Activated T-cell treated with anti-CD3 and anti-CD28 coated beads, Interleukin-2, amount 50 U/mL, for 72 hours (primary cell): ENCODE measurements at places on chromosomes 3 and 15. TPM values are rescaled to one million over a fixed set of nuclear protein-coding genes. Genes with fewer than 3 reads are reported as not detected.

C15orf62 gene
- total RNA-seq, result 1.7 TPM

SECISBP2L gene
- total RNA-seq, result 33.7 TPM

SERINC4 gene
- 0.23 TPM for total RNA-seq

DHX36 gene
- total RNA-seq, result 76.7 TPM

OGG1 gene
- total RNA-seq, result 31.0 TPM

TM4SF18 gene
- not detected for total RNA-seq

DNA sequence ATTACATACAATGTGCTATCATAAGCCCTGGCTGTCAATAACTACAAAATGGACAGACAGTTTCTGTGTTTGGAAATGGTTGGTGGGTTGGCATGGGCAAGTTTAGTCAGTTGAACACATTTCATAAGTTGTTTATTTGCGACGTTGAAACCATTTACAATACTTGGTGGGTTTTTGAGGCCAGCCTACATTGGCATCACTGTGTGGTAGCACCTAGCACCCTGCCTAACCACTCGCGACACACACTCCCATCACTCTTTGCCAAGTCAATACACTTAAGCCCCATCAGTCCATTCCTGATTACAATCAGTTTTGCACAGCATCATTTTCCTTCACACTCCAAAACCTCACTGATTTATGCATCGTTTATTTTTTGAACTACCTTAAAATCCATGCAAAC lies 13.8 kb downstream of the PROK2 start:
- H3K27me3 ChIP-seq, result no peaks in the 10 kb centered on the region
- no peak overlapping the region for H3K27ac ChIP-seq
- no peaks in the 10 kb centered on the region for H3K36me3 ChIP-seq
- DNase-seq, result no peak
- no peak overlapping the region for H3K4me3 ChIP-seq
- H3K4me1 ChIP-seq, result no peaks in the 10 kb centered on the region

DNA sequence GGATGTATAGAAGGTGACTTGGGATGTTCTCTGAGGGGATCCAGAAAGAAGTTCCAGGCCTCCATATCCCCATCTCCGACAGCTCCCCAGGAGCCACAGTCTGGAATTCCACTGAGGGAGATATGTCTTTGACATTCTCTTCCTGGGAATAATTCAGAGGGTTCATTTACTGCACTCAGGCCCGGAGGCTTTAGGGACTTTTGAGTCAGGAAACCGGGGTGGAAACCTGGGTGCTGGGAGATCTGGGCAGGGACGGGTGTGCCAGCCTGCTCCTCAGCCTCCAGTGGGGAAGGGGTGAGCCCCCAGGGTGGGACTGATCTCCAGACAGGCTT lies 147.7 kb downstream of the SMAD6 start:
- peaks cover 20% of the 10 kb centered on the region for H3K27me3 ChIP-seq
- H3K27ac ChIP-seq, result no peak overlapping the region
- no peaks in the 10 kb centered on the region for H3K4me1 ChIP-seq

DNA sequence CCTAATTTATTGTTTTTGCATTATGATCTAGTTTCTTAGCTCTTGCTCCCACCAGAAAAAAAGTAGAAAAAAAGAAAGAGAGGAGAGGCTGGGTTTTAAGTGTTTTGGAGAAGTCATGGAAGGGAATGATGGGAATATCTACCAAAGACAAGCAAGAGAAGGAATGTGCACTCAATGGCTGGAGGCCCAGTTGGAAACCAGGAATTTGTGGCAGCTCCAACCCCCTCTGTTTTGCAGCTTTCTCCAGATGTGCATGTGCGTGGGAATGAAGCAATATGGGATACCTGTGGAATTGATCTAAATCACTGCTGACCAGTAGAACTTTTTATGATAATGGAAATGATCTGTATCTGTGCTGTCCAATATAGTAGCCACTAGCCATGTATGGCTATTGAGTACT lies 27.1 kb downstream of the EIF2AK4 start:
- no peak overlapping the region for H3K27ac ChIP-seq
- peaks cover 8% of the 10 kb centered on the region for H3K4me1 ChIP-seq
- no peak for DNase-seq
- no peak overlapping the region for H3K4me3 ChIP-seq

DNA sequence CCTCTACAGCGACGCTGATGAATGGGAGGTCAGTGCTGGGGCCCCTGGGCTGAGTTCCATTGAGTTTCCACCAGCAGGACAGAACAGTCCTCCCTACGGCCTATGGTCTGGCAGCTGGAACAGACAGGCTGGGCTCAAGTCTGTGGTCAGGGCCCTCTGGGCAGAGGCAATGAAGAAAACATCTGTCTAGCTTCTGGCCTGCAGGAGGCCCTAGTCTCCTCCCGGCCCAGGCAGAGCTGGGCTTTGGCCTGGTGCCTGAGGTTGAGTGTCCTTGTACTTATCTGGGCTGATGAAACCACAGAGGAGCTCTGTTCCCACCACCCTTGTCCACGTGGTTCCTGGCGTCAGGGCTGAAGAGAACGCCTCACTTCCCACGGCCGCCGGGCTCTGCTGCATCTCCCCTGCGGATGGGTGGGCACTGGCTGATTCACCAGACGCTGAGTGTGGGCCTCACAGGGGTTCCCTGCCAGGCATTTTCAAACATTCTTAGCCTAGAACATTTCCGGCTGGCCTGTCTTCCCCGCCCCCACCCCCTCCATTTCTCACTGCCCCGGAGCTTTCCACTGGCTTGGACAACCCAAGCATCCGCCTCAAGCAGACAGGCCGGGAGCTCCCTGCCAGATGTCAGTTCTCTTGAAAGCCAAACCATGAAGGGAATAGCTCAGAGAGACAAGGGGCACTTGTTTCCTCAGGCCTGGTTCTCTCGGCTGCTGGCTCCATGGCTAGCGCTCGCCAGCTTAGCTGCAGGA lies 20.3 kb downstream of the PPCDC start:
- no peak overlapping the region for H3K27ac ChIP-seq
- H3K36me3 ChIP-seq, result peaks cover 3% of the 10 kb centered on the region
- peak overlapping the region; percentile 20 for H3K4me3 ChIP-seq

- no peak overlapping the region for H3K27ac ChIP-seq
- H3K27me3 ChIP-seq, result peaks cover 21% of the 10 kb centered on the region
- no peaks in the 10 kb centered on the region for H3K4me1 ChIP-seq
- DNase-seq, result no peak
- no peak overlapping the region for H3K4me3 ChIP-seq
These were observed 20.2 kb downstream of the ADGRG7 start for GRCh38 chr3:100629421-100630127.

GRCh38 chr3:12962292-12962691 lies 110.9 kb downstream of the IQSEC1 start:
- no peak for DNase-seq
- H3K4me1 ChIP-seq, result peaks cover 87% of the 10 kb centered on the region
- no peaks in the 10 kb centered on the region for H3K27me3 ChIP-seq

DNA sequence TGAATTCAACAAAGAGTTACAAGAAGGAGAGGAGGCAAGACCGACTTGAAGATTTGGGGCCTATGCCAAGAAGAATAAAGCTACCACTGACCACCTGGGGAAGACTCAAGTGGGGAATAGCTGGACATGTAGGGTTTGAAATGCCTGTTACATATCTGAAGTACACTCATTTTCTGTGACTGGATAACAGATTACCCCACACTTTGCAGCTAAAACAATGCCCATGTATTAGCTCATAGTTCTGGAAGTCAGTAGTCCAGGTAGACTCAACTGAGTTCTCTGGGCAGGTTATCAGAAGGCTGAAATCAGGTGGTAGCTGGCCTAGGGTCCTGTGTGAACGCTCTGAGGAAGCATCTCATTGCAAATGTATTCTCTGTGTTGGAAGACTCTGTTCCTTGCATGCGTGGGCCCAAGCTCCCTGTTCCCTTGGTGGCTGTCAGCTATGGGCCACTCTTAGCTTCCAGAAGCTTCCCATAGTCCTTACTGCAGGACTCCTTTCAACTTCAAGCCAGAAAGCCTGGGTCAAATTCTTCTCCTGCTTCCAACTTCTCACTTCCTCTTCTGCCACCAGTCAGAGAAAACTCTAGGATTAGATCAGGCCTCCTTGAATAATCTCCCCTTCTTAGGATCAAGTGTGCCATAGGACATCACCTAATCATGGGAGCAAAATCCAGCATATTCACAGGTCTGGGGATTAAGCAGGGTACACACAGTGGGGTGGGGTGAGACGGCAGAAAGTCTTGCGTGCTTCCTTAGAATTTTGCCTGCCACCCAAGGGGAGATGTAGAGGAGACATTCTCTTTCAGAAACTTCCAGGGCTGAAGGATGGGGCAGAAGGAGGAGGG lies 187.8 kb downstream of the SHQ1 start:
- H3K4me1 ChIP-seq, result peaks cover 32% of the 10 kb centered on the region
- no peak for DNase-seq
- no peaks in the 10 kb centered on the region for H3K36me3 ChIP-seq
- H3K27ac ChIP-seq, result no peak overlapping the region
- H3K4me3 ChIP-seq, result no peak overlapping the region

DNA sequence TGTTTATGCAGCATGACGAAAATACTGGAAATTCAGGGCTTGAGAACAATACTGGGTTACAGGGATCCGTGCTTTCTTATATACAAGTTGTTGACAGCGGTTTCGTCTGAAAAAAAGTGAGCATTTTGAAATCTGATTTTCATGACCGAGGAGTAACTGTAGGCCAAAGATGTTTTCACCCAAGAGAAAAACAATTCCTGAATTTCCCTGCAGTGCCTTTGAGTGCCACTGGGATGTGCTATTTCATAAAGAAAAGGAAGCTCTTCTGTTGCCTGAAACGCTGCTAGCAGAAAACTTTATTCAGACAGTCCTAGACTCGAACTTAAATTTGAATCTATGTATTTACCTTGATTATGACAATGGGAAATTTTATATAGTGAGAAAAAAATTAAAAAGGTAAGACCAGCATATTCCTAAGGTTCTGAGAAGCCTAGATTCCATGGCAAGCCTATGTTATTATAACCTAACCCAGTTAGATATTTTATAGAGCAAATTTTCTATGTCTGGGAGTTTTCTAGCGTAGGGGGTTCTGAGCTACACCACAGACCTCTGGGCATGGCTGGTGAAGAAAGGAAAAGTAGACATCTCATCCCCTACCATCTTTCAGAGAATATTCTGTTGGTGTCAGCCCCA lies 30.2 kb downstream of the KCNAB1 start:
- H3K4me1 ChIP-seq, result peaks cover 7% of the 10 kb centered on the region
- H3K27me3 ChIP-seq, result peaks cover 8% of the 10 kb centered on the region

DNA sequence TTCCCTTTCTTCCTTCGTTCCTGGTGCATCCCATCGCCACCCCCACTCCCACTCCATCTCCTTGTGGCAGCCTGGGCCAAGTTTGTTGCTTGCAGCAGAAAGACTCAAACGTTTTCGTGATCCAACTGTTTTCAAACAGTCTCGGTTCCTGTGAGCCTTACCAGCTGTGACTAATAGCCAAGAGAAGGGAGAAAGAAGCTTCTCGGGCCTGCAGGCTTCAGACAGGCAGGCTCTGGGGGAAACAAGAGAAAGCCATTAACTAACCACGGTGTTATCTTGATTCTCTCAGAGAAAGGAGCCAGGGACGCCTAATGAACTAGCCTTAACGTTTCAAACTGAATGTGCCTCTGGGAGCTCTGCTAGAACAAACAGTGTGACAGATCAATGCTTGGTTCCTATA lies 742.0 kb downstream of the NR2F2 start:
- H3K27ac ChIP-seq, result no peak overlapping the region
- H3K4me3 ChIP-seq, result no peak overlapping the region
